Stimulated activated CD8-positive, alpha-beta memory T cell treated with anti-CD3 and anti-CD28 coated beads, Interleukin-15, amount 100 ng/mL, for 4 hours (primary cell): ENCODE measurements at places on chromosomes 16 and 17.

DNA sequence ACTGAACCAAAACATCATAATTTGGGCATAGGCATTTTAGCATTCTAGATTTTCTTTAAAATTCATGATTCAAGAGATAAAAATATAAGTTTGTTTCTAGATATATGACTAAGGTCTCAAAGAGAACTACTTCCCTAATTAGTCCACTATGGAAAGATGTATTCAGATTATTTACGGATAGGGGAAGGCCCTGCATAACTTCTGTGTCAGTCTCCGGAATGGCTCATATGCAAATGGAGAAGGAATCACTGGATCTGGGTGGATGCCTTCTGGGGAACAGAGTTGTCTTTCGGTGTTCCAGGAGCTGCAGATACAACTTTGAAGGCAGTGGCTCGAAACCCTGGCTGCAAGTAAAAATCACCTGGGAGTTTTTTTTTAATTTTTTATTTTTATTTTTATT, 17.1 kb upstream of the WFIKKN2 start:
- no peak for DNase-seq

GRCh38 chr16:84237994-84238750, 1.6 kb downstream of the KCNG4 start:
- no peak for DNase-seq

GRCh38 chr17:17675925-17676534, 5.2 kb upstream of the RAI1 start:
- no peak for DNase-seq

GRCh38 chr17:73128496-73128895, 36.0 kb upstream of the SLC39A11 start:
- DNase-seq = no peak

GRCh38 chr16:27980076-27980775, 83.3 kb downstream of the GSG1L start:
- no peak for DNase-seq

- DNase-seq = no peak
These were observed 10.0 kb upstream of the CLUH start for GRCh38 chr17:2721603-2722002.

DNA sequence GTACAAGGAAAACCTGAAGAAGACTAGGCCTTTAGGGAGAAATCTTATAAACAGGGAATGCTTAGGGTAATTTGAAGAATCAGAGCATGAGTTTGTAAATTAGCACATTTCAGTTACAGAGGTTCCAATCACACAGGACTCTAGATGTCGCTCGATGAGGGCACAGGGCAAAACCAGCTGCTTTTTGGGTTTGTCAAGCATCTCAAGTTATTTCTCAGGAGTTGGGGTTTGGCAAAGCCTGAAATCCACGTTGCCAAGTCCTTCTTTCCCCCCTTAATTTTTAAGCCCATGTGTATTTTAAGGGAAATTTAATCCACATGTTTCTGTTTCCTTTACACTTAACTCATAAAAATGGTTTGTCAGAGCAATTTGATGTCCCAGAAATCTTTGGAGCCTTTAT, 146.9 kb downstream of the ANKFN1 start:
- no peak for DNase-seq

- no peak for DNase-seq
These were observed 72.0 kb upstream of the CHMP6 start for GRCh38 chr17:80919331-80920311.

- no peak for DNase-seq
These were observed 274.2 kb downstream of the XYLT1 start for GRCh38 chr16:17196526-17196925.

DNA sequence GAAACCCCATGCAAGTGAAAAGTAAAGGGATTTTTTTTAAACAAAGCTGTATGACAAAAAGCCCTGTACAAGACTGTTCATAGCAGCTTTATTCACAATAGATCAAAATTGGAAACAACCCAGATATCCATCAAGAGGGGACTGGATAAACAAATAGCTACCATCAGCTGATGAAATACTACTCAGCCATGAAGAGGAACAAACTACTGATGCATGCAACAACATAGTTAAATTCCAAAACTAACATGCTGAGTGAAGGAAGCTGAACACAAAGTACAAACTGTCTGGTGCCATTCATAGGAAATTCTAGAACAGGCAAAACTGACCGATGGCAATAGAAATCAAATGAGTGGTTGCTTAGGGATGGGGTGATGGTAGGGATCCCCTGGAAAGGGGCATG, 15.1 kb downstream of the FOXJ1 start:
- no peak for DNase-seq

- DNase-seq = no peak
These were observed 20.4 kb upstream of the TFAP4 start for GRCh38 chr16:4293181-4293716.

- DNase-seq = no peak
These were observed 6.0 kb downstream of the HAGHL start for GRCh38 chr16:732936-733335.

DNA sequence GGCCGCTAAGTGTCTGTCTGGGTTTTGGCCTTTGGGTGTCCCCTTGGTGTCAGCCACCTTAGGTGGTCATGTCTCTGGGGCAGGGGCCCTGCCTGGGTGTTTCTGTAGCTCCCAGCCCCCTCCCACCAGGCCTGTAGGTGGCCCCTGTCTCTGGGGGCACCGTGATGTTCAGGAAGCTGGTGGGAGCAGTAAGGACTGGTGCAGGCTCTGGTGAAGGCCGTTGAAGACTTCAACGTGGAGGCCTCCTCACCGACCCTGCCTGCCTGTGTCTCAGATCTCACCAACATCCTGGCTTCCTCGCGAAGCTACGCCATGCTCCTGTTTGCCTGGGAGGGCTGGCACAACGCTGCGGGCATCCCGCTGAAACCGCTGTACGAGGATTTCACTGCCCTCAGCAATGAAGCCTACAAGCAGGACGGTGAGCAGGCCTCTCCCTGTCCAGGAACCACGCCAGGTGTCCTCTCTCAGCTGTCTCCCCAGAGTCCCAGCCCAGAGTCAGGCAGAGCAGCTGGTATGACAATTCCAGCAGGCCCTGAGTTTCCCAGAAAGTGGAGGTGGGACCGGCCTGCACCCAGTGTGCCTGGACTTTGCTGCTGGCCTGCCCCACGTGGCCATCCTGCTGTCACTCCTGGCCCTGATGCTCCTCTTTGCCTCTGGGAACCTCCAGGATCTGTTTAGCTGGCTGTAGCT, 2.8 kb downstream of the ACE start:
- DNase-seq = no peak

- DNase-seq = no peak
These were observed 23.4 kb downstream of the AXIN2 start for GRCh38 chr17:65537845-65538674.

GRCh38 chr16:69490707-69491324, 66.4 kb downstream of the CYB5B start:
- no peak for DNase-seq

DNA sequence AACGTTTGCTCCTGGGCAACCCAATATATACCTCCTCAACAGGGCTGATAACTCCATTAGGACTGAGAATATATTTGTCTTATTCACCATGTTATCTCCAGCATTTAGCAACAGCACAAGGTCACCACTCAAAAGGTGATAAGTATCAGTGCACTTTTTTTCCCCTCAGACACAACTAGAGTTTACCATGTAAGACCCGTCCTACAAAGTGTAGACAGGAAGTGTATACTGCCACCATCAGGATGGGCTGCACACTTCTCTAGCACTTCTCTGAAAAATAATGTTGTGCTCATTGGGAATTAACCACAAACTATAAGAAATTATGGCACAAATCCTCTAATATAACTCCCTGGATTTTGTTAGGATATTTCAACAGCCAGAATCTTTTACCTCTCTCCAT, 5.7 kb upstream of the VAT1L start:
- no peak for DNase-seq

- DNase-seq = no peak
These were observed 7.6 kb downstream of the ADCY7 start for GRCh38 chr16:50273888-50274325.

GRCh38 chr17:418421-418751, 65.8 kb upstream of the RPH3AL start:
- DNase-seq = no peak

- no peak for DNase-seq
These were observed 102.7 kb upstream of the NOL11 start for GRCh38 chr17:67615011-67615561.

DNA sequence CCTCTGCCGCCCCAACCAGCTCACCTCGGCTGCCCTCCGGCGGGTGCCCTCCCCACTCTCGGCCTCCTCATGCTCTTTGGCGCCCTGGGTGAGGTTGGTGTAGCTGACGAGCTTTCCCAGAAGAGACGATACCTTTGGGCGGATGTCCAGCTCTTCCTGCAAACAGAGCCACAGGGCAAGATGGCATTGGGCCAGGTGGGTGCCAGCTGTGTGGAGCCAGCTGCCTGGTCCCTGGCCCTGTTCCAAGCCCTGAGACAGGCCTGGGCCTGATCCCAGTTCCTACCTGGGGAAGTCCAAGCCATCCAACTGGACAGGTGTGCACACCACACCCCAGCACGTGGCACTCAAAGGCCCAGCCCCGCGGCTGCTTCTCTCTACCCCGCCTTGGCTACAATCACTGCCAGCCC, 6.9 kb downstream of the SLC12A4 start:
- DNase-seq = no peak
